Mucosa of gallbladder (tissue), 1 donor: ENCODE measurements at places on chromosomes 3 and 15. TPM values are rescaled to one million over a fixed set of nuclear protein-coding genes. Genes with fewer than 3 reads are reported as not detected.

DNA sequence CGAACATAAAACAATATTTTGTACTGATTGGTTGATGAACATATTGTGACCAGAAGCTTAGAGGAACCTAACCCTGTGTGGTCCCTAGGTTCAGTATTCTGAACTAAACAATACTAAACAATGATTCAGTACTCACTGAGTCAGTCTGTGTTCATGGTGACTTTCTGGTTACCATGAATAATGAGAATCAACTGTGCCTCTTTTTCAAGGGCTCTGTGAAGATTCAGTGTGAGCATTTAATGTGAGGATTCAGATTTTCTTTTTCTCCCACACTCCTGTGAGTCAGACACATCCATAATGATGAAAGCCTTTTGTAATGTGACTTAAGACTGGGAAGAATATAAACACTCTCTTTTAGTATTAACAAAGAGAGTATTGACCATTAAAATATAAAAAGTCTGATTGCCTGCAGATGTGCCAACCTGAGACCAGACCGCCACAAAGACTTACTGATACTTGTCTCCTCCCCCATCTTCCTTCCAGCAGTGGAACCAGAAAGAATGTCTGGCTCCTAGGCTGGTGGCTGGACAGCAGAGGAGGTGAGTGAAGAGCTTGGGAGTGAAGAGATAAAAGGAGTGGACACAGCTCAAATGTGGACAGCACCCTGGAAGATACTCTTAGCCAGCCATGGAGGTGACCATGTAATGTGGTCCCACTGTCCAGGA, 17.6 kb upstream of the ACTL6A start:
- DNase-seq = no peak

DNA sequence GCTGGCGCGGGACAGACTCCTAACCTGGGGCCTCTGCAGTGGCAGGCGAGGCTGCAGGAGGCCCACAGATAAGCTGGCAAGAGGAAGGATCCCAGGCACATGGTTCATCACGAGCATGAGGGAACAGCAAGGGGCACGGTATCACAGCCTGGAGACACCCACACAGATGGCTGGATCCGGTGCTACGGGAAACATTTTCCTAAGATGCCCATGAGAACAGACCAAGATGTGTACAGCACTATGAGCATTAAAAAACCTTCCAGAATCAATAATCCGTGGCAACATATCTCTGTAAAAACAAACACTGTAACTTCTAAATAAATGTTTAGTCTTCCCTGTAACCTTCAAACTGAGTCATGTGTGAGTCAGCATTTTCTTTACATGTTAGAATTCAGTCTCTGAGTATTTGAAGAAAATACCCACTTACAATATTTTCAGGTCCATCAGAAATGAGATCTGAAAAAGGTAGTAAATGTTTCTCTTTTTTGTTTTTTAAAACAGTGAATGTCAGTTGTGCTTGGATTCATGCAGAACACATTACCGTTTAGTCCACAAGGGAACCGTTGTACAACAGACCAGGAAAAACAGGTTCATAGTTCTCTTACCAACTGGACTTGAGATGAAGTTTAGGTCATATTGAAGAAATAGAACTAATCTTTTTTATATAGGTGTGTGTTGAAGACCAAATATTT, 75.9 kb downstream of the BOC start:
- DNase-seq = no peak

GRCh38 chr3:41863024-41863423, 98.9 kb downstream of the ULK4 start:
- no peak for DNase-seq

GRCh38 chr3:171372694-171373093, 87.5 kb downstream of the TNIK start:
- no peak for DNase-seq

DNA sequence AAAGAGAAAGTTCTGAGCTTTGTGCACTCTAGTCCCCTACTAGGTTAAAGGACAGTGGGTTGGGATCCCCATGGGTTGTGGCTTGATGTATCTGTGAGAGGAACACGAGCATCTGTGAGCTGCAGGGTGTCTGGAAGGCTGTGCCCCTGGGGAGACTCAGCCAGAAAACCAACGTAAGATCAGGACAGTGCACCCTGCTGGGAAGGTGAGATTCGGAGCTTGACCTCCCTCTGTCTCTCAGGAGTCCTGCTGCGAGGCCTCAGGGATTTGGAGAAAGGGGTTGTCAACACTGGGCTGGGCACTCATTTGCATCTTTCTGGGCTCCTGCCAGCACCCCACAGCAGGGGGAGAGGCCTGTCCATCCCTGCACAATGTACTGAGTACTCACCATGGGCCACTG, 15.2 kb downstream of the ANKRD63 start:
- no peak for DNase-seq

- no peak for DNase-seq
Observed at GRCh38 chr3:43106293-43106628, 382 bp upstream of the POMGNT2 start.

DNA sequence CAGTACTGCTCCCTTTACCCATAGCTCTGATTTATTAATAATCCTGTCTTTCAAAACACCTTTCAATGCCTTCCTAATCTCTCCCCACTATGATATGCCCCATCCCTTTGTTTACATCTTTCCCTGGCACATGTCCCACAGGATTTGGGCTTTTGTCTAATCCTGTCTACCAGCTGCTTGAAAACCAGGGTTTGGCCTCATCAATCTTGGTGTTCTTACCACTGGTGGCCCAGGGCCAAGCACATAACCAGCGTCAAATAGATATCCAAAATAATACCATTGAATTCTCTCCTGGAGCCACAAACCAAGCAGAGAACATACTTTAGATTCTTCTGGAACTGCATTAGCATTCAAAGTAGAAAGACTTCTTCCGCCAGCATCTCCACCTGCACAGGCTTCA, 104.8 kb upstream of the PPP2R3A start:
- no peak for DNase-seq

DNA sequence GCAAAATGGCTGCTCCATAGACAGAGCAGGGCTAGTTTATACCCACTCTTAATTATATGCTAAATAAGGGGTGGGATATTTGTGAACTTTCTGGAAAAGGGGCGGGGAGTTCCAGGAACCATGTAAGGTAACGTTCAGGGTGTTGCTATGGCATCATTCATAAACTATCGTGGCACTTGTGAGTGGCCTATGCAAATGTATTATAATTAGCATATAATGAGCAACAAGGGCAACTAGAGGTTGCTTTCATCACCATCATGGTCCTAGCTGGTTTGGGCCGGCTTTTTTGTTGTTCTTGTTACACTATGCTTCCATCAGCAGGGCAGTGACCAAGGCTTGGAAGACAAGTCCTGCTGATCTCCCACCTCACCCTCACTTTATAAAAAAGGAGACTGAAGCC, 43.2 kb upstream of the FGD5 start:
- DNase-seq = no peak

- DNase-seq = peak; percentile 60
Observed at GRCh38 chr15:73851689-73852088, 21.7 kb upstream of the TBC1D21 start.

- DNase-seq = no peak
Observed at GRCh38 chr3:70096376-70097066, 97.0 kb downstream of the SAMMSON start.

DNA sequence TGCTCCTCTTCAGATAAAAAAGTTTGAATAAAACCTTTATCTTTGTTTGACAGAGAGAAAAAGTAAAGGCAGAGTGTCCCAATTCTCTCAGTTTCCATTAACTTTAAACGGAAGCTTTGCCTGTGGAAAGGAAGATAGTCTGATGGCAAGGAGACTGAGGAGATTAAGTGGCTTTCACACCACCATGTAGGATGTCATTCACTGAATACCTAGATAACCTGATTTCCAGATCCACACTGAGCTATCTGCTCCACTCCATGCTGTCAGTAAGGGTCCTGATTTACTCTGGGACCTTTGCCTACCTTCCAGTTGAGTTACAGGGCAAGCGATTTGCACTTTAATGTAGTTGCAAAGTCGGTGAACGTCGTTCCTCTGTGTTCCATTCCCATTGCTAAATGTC, 233.4 kb upstream of the TBL1XR1 start:
- DNase-seq = no peak

DNA sequence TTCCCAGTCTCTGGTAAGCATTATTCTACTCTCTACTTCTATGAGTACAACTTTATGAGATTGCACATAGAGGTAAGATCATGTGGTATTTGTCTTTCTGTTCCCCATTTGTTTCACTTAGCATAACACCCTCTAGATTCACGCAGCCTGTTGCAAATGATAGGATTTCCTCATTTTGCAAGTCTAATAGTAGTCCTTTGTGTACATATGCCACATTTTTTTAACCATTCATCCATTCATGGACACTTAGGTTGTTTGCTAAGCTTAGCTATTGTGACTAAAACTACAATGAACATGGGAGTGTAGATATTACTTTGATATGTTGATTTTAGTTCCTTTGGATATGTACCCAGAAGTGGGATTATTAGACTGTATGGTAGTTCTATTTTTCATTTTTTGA, 717.9 kb upstream of the ALCAM start:
- no peak for DNase-seq

- no peak for DNase-seq
Observed at GRCh38 chr3:134018406-134018805, 11.3 kb downstream of the SLCO2A1 start.

DNA sequence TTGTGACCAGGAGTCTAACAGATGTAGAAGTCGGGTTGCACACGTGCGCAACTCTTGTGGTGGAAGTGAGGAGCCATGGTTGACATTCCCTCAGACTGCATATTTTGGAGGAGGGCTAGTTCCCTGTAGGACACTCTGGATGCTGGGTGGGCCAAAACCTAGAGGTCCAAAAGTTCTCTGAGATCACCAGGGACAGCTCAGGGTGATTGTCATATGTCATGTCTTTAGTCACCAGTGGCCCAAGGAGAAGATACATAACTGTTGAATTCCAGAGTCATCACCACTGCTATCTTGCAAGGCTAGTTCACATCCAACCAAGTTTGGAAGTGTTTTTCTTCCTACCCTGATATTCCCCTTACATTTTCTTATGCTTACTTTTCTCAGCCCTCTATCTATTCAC, 95.2 kb upstream of the C3orf80 start:
- no peak for DNase-seq

DNA sequence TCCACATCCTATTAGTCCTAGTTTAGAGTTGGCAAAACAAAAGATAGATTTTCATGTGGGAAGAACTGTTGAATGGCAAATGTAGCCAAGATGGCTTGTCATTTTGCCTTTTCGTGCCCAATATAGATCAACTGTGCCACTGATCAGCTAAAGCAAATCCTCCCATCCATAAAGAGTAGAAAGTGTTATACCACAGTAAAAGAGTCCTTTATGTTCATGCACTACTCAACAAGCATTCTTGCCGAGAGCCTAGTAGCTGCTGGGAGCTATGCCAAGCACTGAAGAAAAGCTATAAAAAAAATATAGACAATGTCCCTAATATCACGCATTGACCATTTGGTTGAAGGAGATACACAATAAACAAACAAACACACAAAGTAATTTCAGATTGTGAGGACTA, 225.2 kb downstream of the KCNMB2 start:
- no peak for DNase-seq

GRCh38 chr3:63478990-63479660, 173.3 kb upstream of the SNTN start:
- no peak for DNase-seq

GRCh38 chr15:98983334-98983733, 24.3 kb downstream of the PGPEP1L start:
- DNase-seq = peak; percentile 25

PLSCR2 gene
- total RNA-seq = 0.35 TPM

LRTM1 gene
- not detected for total RNA-seq

ZPLD1 gene
- total RNA-seq = 14.2 TPM

MCF2L2 gene
- total RNA-seq = 1.8 TPM

MAGEL2 gene
- 0.40 TPM for total RNA-seq

RASA2 gene
- total RNA-seq = 10.0 TPM

ZCWPW2 gene
- 1.4 TPM for total RNA-seq

LYZL4 gene
- total RNA-seq = 0.32 TPM

FAM107A gene
- 6.4 TPM for total RNA-seq
